ENCODE measurements at places on chromosomes 6 and 20.
A peak's percentile ranks its signal among the peaks of the same experiment; 100 is the strongest.

DNA sequence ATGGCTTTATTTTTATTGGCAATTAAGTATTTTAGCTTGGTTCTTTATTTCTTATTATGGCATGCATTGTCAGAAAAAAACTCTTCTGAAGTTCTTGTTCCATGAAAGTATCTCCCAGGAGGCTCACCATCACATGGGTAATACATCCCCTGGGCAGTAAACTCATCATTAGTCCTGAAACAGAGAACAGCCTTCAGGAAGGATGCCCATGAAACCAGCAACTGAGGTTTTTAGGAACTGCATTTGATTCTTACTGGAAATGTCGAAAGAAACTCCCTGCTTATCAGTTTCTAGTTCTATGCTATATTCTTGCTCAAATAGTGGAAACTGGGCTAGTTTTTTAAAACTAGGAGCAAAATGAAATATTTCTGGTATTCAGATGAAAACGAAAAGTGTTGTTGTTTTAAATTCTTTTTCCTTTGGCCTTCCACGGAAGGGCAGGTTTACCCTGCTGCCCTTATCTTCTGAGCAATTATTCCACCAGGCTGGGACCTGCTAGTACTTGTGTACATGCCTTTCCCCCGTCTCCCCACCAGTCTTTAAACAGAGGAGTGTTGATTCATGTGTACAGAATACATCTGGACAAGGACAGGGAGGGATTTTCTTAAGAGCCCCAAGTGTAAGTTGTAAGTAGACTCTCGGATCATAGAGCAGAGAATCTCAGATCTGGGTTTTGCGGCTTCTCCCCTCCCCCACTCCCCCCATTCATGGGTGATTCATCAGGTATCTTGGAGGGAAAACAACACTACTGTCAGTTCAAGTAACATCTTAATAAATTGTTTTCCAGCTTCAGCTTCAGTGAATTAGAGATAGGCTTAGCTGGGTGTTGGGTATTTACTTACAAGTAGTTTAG is 81.5 kb downstream of the RTN4IP1 start:
- peak; percentile 20 for DNase-seq

- DNase-seq, result no peak
Observed at GRCh38 chr6:66478705-66479104, 771.7 kb upstream of the EYS start.

- no peak for DNase-seq
Observed at GRCh38 chr6:142874676-142875075, 70.3 kb downstream of the HIVEP2 start.

- peak; percentile 61 for DNase-seq
Observed at GRCh38 chr6:7505189-7505699, 36.2 kb upstream of the DSP start.

GRCh38 chr6:40523505-40524172 is 63.5 kb downstream of the LRFN2 start:
- DNase-seq, result peak; percentile 71

DNA sequence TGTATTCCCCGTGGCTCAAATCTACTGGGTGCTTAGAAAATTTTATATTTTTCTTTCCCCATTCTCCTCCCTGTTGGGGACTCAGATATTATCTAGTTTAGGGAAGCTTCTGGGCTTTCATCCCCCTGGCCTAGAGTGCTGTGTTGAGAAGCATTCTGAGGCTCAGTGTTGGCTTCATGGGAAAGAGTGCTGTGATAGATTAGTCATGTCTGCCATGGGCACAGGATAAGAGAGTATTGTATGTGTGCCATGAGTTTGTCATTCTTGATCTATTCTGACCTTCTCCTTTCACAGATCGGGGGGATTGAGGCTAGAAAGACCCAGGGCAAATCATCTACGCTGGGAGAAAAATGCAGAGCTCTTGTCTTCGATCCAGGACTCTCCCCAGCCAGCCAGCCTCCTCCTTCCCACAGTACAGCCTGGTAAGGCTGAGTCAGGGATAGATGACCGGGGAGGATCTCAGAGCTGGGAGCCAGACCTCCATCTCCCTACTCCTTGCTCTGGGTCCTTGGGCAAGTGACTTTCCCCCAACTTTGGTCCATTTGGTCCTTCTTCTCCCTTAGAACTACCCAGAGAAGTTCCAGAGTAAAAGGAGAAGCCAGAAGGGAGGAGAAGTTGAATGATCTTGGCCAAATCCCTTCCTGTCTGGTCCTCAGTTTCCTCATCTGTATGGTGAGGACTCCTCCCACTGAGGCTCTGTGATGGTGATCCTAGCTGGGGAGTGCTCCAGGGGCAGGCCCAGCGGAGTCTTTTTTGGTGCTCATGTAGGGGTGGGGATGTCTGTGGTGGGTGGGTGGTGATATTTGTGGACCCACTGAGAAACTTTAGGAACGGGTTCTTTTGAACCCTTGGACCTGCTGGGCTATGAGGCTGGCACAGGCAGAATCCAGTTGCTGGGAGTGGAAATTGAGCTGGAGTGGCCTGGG is 5.0 kb downstream of the SRC start:
- DNase-seq, result no peak

GRCh38 chr6:1497761-1498105 is 108.4 kb downstream of the FOXF2 start:
- DNase-seq, result peak; percentile 81

DNA sequence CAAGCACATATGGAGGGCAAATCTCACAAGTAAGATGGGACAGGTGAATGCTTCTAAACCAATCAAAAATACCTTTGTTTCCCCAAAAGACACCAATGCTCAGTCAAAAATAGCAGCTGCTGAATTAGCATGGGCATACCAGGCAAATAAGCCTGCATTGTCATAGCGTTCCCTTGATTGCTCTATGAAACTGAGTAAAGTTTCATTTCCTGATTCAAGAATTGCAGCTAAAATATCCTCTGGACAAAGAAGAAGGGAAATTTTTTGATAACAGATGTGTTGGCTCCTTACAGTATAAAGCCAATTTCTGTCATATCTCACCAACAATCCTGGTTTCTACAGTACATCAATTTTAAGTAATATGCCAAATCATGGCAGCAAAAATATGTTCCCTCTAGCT is 3.3 kb upstream of the TMEM14A start:
- DNase-seq, result no peak

GRCh38 chr6:17179530-17180073 is 77.8 kb downstream of the STMND1 start:
- DNase-seq, result no peak

DNA sequence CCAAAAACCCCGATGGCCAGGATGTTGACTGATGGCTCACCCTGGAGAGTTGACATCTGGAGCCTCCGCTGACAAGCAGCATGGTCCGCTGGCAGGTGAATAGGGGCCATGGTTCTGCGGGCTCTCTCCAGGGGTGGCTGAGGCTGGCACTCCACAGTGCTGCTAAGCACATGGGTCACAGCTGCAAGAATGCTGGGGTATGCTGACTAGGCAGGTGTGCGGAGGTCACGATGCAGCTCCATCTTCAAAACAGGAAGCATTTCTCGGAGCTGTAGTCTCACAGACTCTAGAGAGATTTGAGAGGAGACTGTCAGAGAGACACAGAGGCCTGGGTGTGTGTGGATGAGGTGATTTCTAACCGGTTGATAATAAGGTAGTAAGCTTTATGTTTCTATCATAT is 341.6 kb downstream of the NRN1 start:
- no peak for DNase-seq

Data from H7 (cell line).